ENCODE measurements at places on chromosomes 6 and 20. TPM values are rescaled to one million over a fixed set of nuclear protein-coding genes. Genes with fewer than 3 reads are reported as not detected.

The SRSF12 gene
- 0.41 TPM for polyA plus RNA-seq

The RSPH9 gene
- 1.2 TPM for polyA plus RNA-seq

The NDUFAF5 gene
- polyA plus RNA-seq, result 9.1 TPM

The PRND gene
- polyA plus RNA-seq, result 0.06 TPM

The NKX2-2 gene
- not detected for polyA plus RNA-seq

The OPN5 gene
- polyA plus RNA-seq, result not detected

The HSPA1L gene
- 1.2 TPM for polyA plus RNA-seq

The CALHM6 gene
- polyA plus RNA-seq, result 307 TPM

The NMBR gene
- not detected for polyA plus RNA-seq

The CD24 gene
- polyA plus RNA-seq, result 261 TPM

The KIF6 gene
- polyA plus RNA-seq, result not detected

The GSTA3 gene
- not detected for polyA plus RNA-seq

The BTNL2 gene
- not detected for polyA plus RNA-seq

The DCBLD1 gene
- 0.60 TPM for polyA plus RNA-seq

The NR2E1 gene
- not detected for polyA plus RNA-seq

Measured in IgD-negative memory B cell (primary cell).